ENCODE measurements at places on chromosomes 6 and 20. TPM values are rescaled to one million over a fixed set of nuclear protein-coding genes. Genes with fewer than 3 reads are reported as not detected.

Gene SHLD1
- total RNA-seq, result 2.8 TPM

Gene AFDN
- 24.1 TPM for total RNA-seq

Gene RWDD2A
- 2.6 TPM for total RNA-seq

Gene SASH1
- total RNA-seq, result 12.4 TPM

- DNase-seq, result no peak
Observed at GRCh38 chr6:129007701-129008373, 124.9 kb downstream of the LAMA2 start.

- peak; percentile 11 for DNase-seq
Observed at GRCh38 chr20:38927902-38928578, 1.8 kb downstream of the FAM83D start.

DNA sequence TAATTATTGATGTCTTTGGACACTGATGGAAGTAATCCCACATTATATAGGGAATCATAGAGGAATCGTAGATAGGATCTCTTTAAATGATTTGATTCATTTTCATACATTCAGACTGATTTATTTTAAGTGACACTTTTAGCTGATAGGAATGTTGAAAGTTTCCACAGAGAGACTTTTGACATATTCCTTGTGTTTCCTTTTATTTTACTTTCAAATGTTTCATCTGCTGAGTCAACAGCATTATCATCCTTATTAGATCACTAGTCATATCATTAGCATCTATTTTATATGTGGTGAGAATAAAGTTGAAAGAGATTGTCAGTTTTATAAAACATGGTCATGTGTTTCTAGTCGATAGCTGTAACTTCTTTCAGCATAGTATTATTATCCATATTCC, 13.4 kb downstream of the DCBLD1 start:
- no peak for DNase-seq

DNA sequence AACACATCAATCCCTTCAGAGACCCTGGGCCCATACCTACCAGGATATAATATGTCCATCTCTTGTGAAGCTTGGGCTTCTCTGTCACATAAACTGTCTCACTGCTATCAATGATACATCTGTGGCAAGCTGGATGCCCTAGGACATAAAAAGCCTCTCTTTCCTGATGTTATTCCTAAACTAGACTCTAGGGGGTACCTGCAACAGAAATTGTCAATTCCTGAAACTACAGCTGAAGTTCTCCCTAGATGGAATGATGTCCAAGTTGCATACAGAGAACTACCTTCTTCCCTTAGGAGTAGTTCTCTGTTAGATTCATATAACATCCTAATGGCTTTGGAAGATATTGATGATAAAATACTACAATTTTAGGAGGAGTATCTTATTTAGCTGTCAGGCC, 35.8 kb downstream of the TBX18 start:
- peak; percentile 16 for DNase-seq

- DNase-seq, result no peak
Observed at GRCh38 chr6:91751526-91751925, 1164.7 kb upstream of the MAP3K7 start.
